Right renal pelvis (tissue), 4 donors: ENCODE measurements at places on chromosomes 3 and 15. TPM values are rescaled to one million over a fixed set of nuclear protein-coding genes. Genes with fewer than 3 reads are reported as not detected.

DNA sequence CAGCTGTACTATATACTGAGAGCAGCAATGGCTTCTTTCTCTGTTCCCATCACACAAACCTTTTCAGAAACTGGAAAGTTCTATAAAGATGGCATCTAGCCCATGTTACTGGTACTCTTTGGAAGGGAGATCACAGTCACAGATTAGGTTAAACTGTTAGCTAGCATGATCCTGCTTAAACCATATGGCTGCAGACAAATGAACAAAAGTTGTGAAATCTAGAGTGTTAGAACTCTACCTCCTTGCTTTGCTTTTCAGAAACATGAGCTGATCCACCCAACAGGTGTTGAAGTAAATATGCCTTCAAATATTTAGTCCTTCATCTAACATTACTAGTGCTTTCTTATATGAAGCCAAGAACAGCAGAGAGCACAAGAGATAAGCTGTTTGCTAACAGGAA, 102.6 kb downstream of the SNRK start:
- no peak for DNase-seq

- DNase-seq = no peak
These were observed 1407.1 kb downstream of the SI start for GRCh38 chr3:163671201-163671600.

- DNase-seq = no peak
These were observed 69.6 kb downstream of the SEMA5B start for GRCh38 chr3:122957707-122958689.

Gene UBE2E2
- polyA plus RNA-seq = 61.4 TPM

Gene SNTN
- polyA plus RNA-seq = 0.14 TPM

Gene FGF12
- polyA plus RNA-seq = 7.5 TPM

Gene ADGRG7
- polyA plus RNA-seq = not detected

DNA sequence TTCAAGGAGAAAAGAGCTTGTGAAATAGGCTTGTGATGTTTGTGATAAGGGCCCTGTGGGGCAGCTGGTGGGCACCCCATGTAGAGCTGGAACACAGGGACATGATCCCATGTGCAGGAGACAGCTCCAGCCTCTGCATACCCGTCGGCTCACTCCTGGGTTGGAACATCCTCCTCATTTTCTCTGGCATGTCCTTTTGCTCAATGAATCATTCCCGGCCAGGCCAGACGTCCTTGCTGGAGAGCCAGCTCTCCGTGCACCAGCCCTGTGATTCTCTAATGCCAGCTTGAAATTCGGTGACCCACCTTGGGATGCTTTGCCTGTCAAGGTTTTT, 77.3 kb downstream of the SMAD3 start:
- DNase-seq = no peak
